ENCODE measurements at places on chromosomes 2 and 18.

GRCh38 chr2:221480163-221480562 is 91.9 kb downstream of the EPHA4 start:
- no peak for DNase-seq

DNA sequence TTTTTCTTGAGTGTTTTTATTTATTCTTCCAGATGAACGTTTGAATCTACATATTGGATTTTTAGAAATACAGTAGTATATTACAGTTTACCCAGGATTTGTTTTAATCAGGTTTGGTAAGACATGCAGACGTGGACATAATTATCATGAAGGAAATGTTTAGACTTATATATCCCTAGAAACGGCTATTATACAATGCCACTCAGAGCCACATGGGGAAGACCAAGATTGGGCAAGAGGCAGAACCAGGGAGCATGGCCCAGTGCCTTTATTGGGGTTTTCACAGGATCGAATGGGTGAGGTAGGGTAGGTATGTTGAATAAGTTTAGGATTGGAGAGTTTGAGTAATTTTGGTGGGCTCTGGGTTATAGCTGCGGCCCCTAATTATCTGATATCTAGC is 212.2 kb downstream of the CAMKMT start:
- no peak for DNase-seq

DNA sequence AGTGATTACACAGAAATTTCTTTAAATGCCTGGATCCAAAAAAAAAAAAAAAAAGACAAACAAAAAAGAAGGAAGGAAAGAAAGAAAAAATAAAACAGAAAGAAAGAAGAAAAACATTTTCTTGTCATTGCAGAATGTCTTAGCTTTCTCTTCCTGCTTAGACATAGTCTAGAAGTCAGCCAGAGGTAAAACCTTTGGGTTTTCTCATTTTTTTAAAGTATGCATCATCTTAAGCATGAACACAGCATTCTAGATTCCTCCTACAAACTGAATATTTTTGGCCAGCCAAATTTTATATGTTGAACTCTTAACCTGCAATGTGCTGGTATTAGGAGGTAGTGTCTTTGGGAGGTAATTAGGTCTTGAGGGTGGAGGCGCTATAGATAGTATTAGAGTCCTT is 243.9 kb downstream of the TRIB2 start:
- no peak for DNase-seq

GRCh38 chr2:208266936-208267335 is 881 bp downstream of the PIKFYVE start:
- no peak for DNase-seq

GRCh38 chr2:241892299-241893137 is 23.0 kb downstream of the RTP5 start:
- DNase-seq = no peak

DNA sequence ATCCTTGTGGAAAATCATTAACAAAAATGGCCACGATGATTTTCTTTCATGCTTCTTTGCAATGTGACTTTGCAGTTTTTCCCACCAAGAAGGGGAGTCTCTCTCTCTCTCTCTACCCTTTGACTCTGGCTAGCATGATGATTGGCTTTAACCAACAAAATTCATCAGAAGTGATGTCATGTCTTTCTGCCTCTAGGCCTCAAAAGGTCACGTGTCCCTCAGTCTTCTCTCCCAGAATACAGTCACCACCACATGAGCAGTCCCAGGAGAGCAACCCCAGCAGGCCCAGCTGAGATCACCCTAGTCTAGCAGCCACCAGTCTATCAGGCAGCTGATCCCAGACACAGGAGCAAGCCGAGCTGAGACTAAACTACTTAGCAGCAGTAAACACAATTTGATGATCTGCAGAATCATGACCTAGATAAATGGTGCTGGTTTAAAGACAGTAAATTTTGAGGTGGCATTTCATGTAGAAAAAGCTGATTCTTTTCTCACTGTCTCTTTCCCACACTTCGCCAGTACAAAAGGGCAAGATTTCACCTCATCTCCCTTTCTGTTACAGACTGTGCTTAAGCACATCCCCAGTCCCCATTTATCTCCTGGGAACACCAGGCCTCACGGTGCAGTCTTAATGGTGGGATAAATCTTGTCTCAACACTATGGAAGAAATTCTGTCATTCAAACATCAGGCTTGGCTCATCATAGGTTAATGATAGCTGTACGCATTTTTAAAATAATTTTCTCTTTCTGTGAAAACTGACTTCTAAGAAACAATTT is 132.7 kb downstream of the SCG2 start:
- peak; percentile 18 for DNase-seq

DNA sequence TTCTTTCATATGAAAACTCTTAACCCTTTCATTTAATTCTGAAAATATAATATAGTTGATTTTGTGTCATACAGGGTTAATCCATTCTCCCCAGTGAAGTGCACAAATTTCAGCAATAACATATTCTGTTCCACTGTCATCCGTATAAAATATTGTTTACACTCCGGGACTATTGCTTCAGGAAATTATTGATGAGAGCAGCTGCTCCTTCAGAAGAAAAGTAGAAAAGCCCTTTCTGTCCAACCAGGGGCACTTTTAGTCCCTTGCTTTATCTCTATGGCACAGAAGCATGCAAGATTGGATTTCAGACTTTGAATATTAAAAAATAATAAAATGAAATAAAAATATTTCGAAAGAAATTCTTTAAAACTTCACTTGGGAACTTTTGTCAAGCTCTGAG is 535.7 kb upstream of the SLC39A10 start:
- no peak for DNase-seq

GRCh38 chr18:12456441-12456840 is 48.7 kb downstream of the PRELID3A start:
- DNase-seq = no peak

DNA sequence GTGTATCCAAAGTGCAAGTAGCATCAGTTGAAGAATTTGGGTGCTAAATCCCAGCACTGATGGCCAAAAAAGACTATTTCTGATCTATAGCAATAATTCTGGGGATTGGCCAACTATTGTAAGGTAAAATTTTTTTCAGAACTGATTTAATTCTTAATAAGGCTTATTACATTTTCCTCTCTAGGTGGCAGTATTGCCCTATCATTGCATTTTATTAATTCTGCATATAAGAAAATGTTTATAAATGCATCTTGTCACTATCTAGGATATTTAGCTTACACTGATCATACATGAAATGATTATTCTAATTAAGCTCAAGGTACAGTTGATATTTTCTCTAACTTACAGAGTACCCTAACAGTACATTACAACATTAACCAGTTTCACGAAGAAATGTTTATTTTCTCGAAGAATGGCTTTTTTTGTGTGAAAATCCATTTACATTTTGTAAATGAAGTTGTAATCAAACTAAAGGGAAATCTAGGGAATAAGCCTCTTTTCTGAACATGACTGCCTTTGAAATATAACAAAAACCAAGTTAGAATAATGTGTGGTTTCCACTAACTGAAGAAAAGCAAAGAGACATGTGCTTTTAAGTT is 11.0 kb downstream of the TTN start:
- peak; percentile 4 for DNase-seq

- no peak for DNase-seq
Observed at GRCh38 chr2:71896385-71897136, 251.1 kb downstream of the CYP26B1 start.

- DNase-seq = no peak
Observed at GRCh38 chr2:146461068-146461467, 1383.8 kb upstream of the ACVR2A start.

GRCh38 chr2:206515580-206515979 is 72.2 kb downstream of the ADAM23 start:
- DNase-seq = no peak

DNA sequence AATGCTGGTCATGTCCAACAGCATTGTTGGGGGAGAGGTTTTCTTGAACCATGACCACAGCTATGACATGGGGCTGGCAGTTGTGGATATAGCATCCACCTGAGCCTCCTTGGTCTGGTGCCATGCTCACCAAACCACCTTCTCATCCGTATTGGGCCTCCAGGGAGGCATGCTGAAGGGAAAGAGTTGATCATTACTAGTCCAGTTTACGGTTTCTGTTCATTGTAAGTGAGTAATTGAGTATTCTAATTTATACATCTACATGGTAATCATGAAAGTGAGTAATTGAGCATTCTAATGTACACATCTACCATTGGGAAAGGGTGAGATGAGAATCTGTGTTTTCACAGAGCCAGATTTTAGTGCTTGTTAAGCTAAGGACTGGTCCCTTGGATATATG is 6.8 kb downstream of the TMEM87B start:
- no peak for DNase-seq
